ENCODE measurements at places on chromosomes 7 and 10.

DNA sequence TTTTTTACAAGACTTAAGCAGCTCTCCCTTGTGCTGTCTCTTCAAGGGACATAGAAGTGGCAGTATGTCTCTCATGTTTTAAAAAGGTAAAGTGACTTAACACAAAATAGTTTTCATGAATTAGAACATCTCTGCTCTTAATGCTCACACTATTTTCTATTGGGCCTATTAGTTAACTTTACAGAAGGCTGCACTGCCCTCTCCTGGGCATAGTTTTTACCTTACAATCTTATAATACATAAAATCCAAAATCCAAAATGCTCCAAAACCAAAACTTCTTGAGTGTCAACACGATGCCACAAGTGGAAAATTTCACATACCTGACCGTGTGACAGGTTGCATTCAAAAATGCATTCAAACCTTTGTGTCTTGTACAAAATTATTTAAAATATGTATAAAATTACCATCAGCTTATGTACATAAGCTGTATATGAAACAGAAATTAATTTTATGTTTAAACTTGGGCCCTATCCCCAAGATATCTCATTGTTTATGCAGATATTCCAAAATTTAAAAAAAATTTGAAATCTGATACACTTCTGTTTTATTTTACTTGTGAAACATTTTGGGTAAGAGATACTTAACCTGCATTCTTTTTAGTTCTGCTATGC is 25.8 kb downstream of the TES start:
- peak; percentile 31 for DNase-seq

- DNase-seq: no peak
Observed at GRCh38 chr7:99788554-99788953, 4.6 kb upstream of the CYP3A4 start.

- no peak for DNase-seq
Observed at GRCh38 chr10:110951381-110951780, 32.0 kb downstream of the SHOC2 start.

DNA sequence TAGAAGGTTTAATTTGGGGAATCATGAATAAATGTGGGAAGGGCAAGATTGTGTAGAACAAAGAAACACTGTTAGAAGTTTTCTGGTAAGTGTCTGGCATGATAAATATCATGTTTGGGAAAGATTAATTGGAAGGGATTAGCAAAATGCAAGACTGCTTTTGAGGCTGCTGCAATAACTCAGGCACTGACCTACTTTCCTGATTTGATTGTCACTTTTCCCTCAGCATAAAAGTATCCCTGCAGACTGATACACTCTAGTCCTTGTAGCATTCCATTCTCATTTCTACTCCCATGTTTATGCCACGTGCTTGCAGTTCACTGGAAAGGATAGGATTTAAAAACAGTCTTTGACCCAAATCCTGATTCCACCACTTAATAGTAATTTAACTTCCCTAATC is 303.3 kb upstream of the SEMA3A start:
- DNase-seq: no peak

GRCh38 chr10:45319702-45320101 is 4.3 kb upstream of the OR13A1 start:
- no peak for DNase-seq
